ENCODE measurements at places on chromosomes 2 and 18.

DNA sequence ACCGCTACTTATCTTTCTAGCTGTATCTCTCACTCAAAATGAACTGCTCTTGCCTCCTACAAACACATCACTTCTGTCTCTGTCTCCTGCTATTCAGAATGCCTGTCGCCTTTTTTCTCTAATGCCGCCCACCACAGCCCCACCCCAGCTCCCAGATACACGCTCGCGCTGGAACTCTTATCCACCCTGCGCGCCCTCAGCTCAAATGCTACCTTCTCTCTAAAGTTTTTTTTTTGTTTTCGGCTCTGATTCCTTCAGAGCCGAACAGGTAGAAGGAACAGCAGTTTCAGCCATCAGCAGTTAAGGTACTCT lies 3.9 kb upstream of the SOS1 start:
- DNase-seq = no peak

- no peak for DNase-seq
Observed at GRCh38 chr18:77114415-77115191, 18.0 kb downstream of the MBP start.

DNA sequence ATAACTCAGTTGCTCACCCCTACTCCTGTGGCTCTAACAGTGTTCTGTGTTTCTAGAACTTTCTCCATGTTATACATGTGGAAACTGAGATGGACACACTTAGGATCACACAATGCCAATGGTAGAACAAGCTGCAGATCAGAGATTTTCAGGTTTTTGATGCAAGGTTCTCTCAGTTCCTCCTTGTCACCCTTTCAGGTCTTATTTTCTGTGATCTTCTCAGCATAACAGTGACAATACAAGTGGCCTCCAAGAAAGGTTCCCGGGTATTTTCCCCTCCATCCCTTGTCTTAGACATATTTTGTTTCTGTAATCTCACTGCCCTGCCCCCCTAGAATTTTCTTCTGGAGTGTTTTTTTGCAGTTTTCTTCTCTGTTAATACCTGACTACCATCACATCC lies 6.2 kb upstream of the MGAT5 start:
- DNase-seq = no peak

DNA sequence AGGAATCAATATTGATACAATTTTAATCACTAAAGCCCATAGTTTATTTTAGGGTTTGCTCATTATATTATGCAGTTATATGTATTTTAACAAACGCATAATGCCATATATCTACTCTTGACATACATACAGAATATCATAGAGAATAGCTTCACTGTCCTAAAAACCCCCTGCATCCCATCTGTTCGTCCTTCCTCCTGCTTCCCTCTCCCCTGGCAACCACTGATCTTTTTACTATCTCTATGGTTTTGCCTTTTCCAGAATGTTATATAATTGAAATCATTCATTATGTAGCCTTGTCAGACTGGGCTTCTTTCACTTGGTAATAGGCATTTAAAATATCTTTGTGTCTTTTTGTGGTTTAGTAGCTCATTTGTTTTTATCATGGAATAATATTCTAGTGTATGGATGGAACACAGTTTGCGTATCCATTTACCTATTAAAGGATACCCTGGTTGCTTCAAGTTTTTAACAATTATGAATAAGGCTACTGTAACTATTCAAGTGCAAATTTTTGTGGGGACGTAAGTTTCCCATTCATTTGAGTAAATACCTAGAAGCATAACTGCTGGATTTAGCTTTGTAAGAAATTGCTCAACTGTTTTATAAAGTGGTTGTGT lies 801.6 kb upstream of the GCFC2 start:
- DNase-seq = no peak

DNA sequence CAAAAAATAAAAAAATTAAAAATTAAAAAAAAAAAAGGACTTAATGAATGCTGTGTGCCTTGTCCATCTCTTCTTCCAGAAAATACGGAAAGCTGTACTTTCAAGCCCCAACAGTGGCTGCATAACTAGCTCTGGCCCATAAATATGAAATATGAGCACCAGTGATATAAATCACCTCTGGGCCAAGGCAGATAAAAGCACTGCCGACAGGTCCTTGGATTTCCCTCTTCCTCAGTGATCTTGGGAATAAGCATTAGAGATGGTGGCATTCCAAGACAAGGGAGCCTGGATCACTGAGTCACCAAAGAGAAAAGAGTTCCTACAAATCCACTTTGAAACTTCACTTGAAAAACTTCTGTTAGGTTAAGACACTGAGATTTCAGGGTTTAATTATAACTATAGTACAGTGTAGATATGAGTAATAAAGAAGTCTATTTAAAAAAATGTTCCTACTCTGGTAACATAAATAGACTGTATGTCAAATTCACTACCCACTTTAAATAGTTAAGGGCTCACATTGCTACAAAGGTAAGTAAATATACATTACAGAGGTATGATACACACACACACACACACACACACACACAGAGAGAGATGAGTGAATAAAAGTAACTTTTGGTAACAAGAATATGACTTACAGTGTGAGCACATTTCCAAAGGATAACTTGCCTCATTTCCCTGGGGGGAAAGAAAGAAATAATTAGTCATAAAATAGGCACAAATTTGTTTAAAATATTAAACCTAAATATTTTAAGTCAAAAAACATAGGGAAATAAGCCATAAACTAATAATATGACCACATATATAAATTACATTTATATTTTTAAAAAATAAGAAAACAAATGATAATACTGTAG lies 35.6 kb downstream of the PPP3R1 start:
- DNase-seq = no peak

GRCh38 chr2:220219371-220219770 lies 591.9 kb downstream of the SLC4A3 start:
- no peak for DNase-seq

GRCh38 chr18:42338683-42339082 lies 383.6 kb downstream of the PIK3C3 start:
- DNase-seq = no peak
